ENCODE measurements at places on chromosomes 2 and 18.

GRCh38 chr2:3291113-3291512 lies 86.5 kb downstream of the EIPR1 start:
- DNase-seq: no peak

GRCh38 chr2:950080-950966 lies at the start of gene SNTG2:
TSS of gene SNTG2 (plus strand) at chr2:950849. CDS start at chr2:950997, 148 bp downstream.
- DNase-seq: no peak

DNA sequence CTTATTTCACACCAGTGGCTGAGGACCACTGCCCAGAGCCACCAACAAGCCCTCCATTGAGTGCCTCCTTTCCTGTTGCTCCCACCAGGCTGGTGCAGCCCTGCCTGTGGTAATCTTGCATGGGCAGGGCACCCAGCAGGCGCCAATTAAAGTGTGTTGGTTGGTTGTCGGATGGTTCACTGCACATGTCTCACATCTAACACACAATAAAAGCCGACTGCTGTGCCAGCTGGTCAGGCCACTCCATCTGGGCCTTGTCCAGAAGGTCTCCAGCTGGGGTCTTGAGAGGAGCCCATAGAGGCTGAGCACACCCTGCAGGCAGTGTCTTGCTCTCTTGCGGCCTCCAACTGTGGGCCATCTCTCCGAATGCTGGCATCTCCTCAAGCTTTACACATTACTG lies 494.8 kb upstream of the KLHL29 start:
- no peak for DNase-seq

DNA sequence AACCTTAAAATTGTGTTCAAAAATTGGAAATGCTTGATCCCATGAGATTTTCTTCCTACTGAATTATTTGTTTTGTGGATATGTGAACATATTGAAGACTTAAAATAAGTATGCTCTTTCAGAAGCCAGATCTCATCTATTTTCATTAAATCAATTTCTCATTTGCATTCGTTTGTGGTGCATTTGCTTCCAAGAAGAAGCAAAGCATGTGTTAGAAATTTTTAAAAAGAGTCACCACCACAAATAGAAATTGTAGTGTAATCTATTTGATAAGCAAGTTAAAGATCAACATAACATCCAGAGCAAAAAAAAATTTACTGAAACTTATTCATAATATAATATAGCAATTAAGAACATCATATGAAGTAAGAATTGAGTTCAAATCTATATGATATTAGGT lies 300.9 kb upstream of the SYT4 start:
- DNase-seq: no peak

DNA sequence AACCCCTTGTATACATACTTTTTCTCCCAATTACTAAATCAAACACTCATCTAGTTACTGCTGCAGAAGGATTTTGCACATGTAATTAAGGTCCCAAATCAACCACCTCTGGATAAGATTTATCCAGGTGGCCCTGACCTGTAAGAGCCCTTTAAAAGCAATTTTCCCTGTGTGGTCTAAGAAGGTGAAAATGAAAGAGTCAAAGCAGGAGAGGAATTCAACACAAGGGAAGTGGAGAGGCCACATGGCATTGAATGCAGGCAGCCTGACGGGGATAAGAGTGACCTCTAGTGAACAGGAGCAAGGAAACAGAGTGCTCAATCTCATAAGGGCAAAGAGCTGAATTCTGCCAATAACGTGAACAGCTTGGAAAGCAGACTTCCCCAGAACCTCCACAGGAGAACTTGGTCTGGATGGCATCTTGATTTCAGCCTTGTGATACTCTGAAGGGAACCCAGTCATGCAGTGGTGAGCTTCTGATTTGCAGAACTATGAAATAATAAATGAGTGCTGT lies 27.2 kb downstream of the PPP3R1 start:
- no peak for DNase-seq

GRCh38 chr2:158391876-158392275 lies 64.7 kb downstream of the CCDC148 start:
- DNase-seq: no peak

DNA sequence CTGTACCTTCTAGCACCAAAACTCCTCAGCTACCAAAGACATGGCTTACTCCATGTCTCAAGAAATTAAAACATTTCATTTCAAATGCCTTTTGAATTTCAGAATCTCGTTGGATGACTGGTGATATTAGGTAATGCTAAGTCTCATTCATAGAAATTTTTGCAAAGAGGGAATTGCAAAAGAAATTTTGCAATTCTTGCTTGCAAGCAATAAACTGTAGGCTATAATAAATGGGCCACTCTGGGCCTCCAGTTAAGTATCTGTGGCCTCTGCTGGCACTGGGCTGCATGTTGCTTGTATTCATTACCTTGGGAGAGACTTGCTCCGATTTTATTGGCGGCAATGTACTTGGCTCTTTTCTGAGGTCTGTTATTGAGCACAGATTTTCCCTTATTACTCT lies 2.8 kb upstream of the LCLAT1 start:
- DNase-seq: no peak

Measured in amniotic stem cell (primary cell).